ENCODE measurements at places on chromosomes 11 and 22.

- DNase-seq = no peak
Measured at GRCh38 chr22:19710769-19711106, 3.6 kb upstream of the SEPTIN5 start.

- DNase-seq = no peak
Measured at GRCh38 chr11:62398011-62398994, 20.5 kb upstream of the SCGB1A1 start.

GRCh38 chr11:122115524-122116379 lies at the start of gene BLID:
Gene BLID, minus strand, starts transcription at chr11:122116215. Its CDS starts 293 bp downstream, at chr11:122115922.
- DNase-seq = no peak

DNA sequence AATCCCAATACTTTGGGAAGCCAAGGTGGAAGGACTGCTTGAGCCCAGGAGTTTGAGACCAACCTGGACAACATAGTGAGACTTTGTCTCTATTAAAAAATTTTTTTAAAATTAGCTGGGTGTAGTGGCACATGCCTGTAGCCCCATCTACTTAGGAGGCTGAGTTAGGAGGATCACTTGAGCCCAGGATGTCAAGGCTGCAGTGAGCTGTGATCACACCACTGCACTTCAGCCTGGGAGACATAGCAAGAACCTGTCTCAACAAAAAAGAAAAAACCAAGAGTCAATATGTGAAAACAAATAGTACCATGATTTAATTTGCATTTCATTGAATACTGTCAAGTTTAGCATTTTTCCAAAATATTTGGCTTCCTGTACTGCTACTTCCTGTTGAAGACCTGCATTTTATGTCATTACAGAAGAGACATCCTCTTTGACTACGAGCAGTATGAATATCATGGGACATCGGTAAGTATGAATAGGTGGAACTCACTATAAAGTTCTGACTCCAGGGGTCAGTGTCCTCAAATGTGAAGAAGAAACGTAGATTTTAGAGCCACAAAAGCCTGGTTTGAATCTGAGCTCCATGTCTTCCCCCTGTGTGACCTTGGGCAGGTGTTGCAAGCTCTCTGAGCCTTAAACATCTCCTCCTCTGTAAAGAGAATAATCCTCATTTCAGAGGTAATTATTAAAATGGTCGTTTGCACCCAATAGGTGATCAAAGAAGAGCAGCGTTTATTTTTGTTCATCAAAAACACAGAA lies 16.0 kb downstream of the CDC45 start:
- no peak for DNase-seq

- DNase-seq = no peak
Measured at GRCh38 chr22:25497181-25497641, 67.3 kb upstream of the GRK3 start.

- no peak for DNase-seq
Measured at GRCh38 chr11:13134886-13135285, 125.8 kb downstream of the RASSF10 start.

GRCh38 chr22:20465759-20466077 lies 28.1 kb upstream of the SCARF2 start:
- no peak for DNase-seq

DNA sequence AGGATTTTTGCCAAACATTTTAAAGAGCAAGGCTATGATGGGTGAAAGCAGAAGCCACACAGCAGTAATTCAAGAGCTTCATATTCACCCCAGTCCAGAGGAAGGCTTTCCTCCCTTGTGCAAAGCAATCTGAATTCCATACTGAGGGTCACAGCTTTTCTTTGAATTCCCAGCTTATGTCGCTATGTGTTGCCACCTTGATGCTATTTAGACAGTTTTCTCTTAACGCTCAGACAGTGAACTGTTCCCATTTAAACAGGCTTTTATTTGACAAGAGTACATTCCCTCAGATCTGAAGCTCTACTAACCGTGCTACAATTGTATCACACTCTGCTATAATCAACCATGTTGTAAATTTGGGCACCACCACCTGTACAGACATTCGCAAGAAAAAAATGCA lies 279.7 kb downstream of the CADM1 start:
- no peak for DNase-seq

DNA sequence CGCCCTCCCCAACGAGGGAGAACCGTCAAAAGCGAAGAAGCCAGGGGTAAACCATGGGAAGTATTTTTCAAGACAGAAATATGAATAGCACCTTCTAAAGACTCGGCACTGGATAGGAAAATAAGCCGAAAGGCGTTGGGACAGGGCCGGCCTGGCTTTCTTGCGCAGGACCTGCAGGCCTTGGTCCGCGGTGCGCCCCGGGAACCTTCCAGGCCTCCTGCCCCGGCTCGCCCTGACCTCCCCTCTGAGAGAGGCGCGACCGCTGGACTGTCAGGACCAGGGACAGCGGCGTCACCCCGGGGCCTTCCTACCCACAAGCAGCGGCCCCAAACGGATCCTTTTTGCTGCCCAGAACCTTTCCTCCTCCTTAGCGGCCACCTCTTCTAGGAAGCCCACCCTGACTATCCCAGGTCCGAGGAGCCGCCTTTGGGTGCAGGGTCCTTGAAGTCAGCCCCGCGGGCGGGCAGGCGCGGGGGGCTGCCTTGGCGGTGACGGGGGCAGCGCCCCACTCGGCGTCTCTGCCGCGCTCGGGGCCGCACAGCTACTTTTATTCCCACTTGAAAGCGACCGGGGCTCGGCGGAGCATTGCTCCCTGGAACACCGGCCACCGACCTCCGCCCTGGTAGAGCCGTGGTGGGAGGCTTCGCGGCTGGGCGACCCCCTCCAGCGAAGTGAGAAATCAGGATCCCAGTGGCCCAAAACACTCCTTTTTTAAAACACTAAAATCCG lies 650 bp upstream of the MAPK11 start:
- no peak for DNase-seq

DNA sequence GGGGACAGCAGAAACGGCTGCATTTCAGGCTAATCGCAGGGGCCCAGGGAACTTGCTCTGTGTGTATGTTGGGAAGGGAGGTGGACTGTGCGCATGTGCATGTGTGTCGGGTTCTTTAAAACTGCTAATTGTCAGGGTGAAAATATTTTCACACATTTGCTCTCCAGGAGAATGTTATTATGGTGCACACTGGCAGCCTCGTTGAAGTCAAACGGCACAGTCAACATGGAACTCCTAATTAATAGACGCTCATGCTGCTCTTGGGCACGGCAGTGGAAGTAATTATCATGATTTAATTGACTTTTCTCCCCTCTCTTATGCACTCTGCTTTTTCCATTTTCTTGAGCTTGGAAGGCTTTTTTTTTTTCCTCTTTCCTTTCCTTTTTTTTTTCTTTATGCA lies 92.6 kb downstream of the TSPAN18 start:
- no peak for DNase-seq

DNA sequence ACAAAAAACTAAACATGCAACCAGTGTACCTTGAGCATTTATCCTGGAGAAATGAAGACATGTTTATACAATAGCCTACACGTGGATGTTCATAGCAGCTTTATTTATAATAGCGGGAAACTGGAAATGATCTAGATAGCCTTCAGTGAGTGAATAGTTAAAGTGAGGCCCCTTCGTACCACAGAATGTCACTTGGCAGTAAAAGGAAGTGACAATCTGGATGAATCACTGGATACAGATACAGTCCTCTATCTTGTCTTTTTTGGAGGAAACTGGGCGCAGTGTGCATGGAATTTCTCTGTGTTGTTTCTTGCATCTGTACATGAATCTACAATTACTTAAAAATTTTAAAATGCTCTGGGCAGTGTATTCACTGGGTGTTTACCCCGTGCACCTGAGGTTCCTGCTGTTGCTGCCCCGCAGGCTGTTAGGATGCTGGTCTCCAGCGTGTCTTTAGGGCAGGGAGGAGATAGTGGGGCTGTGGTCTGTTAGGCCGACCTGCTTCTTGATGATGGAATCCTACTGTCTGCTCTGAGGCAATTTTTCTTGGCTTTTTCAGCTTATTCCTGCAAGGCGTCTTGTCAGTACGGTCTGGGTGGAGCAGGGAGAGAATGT lies 23.2 kb downstream of the DERL3 start:
- no peak for DNase-seq
